Vagina (tissue), 2 donors: ENCODE measurements at places on chromosomes 2 and 18. TPM values are rescaled to one million over a fixed set of nuclear protein-coding genes. Genes with fewer than 3 reads are reported as not detected.

- no peak overlapping the region for H3K27ac ChIP-seq
- peak; percentile 80 for DNase-seq
- H3K36me3 ChIP-seq = no peaks in the 10 kb centered on the region
- no peaks in the 10 kb centered on the region for H3K27me3 ChIP-seq
These were observed 12.5 kb upstream of the GYPC start for GRCh38 chr2:126643431-126643830.

DNA sequence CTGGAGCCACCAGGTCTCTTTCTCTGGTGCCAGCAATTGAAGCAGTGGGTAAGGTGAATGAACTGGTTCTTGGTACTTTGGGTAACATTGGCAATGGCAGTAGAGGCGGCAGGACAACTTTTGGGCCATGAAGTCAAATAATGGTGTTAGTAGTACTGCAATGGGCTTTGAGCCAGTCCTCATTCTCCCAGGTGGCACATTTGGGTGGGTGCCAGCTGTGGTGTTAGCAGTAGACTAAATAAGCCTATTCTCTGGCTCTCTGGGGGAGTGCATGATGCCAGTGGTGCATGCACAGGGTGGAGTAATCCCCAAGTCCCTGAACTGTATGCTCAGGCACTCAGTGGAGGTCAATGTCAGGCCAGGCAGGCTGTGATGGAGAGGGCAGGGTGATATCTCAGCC is 120.2 kb upstream of the LRRTM4 start:
- H3K27ac ChIP-seq = no peak overlapping the region
- H3K27me3 ChIP-seq = no peaks in the 10 kb centered on the region
- no peak overlapping the region for H3K4me3 ChIP-seq
- DNase-seq = no peak

GRCh38 chr2:220653776-220654175 is 918.3 kb downstream of the EPHA4 start:
- no peak overlapping the region for H3K4me3 ChIP-seq
- no peak for DNase-seq
- no peaks in the 10 kb centered on the region for H3K4me1 ChIP-seq
- no peak overlapping the region for H3K27ac ChIP-seq
- H3K27me3 ChIP-seq = no peaks in the 10 kb centered on the region

GRCh38 chr2:204258890-204259289 is 286.4 kb upstream of the PARD3B start:
- H3K27me3 ChIP-seq = no peaks in the 10 kb centered on the region
- H3K4me1 ChIP-seq = no peaks in the 10 kb centered on the region
- no peak overlapping the region for H3K4me3 ChIP-seq
- H3K27ac ChIP-seq = no peak overlapping the region
- no peak for DNase-seq

DNA sequence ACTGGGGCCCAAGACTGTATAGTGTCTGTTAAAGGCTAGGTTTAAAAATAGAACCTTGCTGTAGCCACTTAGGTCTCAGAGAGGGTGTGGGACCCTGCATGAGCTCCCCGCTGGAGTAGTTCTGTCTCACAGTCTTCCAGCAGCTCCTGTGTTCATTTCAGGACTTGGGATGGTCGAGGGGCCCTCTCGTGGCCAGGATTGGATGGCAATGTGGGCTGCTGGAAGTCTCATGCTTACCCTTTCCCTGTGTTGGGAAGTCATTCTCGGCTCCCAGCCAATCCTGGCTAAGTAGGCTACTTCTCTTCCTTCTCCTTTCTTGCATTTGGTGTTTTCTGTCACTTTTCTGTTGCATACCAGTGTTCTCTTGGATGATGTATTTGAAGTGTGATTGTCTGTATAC is 284.0 kb upstream of the GCFC2 start:
- no peaks in the 10 kb centered on the region for H3K27me3 ChIP-seq
- H3K4me1 ChIP-seq = no peaks in the 10 kb centered on the region
- DNase-seq = no peak
- H3K36me3 ChIP-seq = no peaks in the 10 kb centered on the region
- H3K4me3 ChIP-seq = no peak overlapping the region

- H3K27me3 ChIP-seq = no peaks in the 10 kb centered on the region
- H3K36me3 ChIP-seq = no peaks in the 10 kb centered on the region
These were observed 164.0 kb downstream of the EN1 start for GRCh38 chr2:118683460-118683859.

The CRYGD gene
- not detected for total RNA-seq
